NCI-H345 (cell line): ENCODE measurements at places on chromosomes 16 and 17.

DNA sequence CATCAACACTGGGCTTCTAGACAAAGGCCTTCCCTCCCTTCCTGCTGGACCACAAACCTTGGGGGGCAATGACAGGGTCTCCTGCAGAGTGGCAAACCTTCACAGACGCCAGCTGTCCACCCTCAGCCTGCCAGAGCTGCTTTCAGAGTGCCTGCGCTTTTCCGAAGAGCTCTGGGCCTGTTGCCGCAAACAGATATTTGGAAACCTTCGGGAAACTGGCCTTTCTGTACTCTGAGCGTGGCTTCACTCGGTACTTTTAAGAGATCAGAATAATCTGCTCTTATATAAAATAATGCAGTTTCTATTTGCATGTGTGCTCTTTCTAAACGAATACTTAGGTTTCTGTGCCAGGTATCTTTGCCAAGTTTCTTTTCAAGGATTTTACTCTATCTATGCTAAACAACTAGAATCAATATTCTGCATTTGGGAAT lies 152.1 kb upstream of the CHMP6 start:
- no peak for DNase-seq

GRCh38 chr16:48421741-48422140 lies 36.5 kb upstream of the SIAH1 start:
- DNase-seq, result no peak

DNA sequence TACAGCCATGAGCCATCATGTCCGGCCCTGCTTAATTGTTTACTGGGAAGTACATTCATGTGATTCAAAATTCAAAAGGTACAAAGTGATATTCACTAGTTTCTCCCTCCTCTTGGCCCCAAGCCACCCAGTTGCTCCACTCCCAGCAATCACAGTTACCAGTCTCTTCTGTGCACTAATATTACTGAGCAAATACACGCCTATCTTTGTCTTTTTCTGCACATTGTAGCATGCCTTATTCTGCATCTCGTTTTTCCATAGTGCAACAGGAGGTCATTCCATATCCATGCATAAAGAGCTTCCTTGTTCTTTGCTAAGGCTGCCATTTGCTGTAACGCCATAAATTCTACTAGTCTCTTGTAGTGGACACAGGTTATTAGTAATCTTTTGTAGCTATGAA lies 2.2 kb upstream of the ALOX15 start:
- DNase-seq, result no peak

DNA sequence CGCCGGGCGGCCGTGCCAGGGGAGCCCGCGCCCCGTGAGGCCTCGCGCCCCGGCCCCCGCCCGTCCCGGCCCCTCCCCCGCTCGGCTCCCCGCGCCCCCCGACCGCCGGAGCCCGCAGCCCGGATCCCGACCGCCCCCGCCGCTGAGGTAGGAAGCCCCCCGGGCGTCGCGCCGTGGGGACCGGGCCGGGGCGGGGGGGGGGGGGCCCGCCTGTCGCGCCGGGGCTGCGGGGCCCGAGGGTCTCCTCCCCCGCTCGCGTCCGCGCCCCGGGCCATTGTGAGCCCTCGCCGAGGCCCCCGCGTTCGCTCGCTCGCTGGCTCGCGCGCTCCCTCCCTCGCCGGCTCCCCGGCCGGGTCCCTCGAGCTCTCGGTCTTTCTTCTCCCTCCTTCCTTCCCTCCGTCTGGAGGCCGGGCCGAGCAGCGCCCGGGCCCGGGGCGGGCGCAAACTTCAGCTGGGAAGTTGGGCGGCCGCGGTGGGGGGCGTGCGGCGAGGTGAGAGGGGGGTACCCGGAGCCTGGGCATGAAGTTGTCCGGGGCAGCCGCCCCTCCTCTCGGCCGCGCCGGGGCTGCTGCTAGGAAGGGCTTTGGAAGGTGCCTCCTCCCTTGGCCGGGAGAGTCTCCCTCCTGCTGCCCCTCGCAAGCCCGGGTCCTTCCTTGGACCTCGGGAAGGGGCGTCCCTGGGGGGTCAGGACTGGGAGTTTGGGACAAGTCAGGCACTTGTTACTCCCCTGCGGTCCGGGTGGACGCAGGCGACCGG lies 419 bp downstream of the GLIS2 start:
- DNase-seq, result peak; percentile 49

- DNase-seq, result no peak
These were observed 204.8 kb downstream of the MSI2 start for GRCh38 chr17:57461082-57461481.

- DNase-seq, result no peak
These were observed 2.4 kb downstream of the SLC25A35 start for GRCh38 chr17:8292639-8293395.

- DNase-seq, result no peak
These were observed 5.6 kb downstream of the GFAP start for GRCh38 chr17:44909681-44910144.

GRCh38 chr16:24511792-24512191 lies 27.6 kb upstream of the RBBP6 start:
- DNase-seq, result no peak
